Esophagus squamous epithelium (tissue), 5 donors: ENCODE measurements at places on chromosomes 5 and 9.

- no peak for DNase-seq
These were observed 1170.0 kb upstream of the CDH9 start for GRCh38 chr5:28208356-28208755.

- no peak for DNase-seq
These were observed 41.7 kb downstream of the SMIM15 start for GRCh38 chr5:61120534-61120933.

GRCh38 chr9:73080110-73080694 lies 71.5 kb upstream of the ANXA1 start:
- no peak for DNase-seq

DNA sequence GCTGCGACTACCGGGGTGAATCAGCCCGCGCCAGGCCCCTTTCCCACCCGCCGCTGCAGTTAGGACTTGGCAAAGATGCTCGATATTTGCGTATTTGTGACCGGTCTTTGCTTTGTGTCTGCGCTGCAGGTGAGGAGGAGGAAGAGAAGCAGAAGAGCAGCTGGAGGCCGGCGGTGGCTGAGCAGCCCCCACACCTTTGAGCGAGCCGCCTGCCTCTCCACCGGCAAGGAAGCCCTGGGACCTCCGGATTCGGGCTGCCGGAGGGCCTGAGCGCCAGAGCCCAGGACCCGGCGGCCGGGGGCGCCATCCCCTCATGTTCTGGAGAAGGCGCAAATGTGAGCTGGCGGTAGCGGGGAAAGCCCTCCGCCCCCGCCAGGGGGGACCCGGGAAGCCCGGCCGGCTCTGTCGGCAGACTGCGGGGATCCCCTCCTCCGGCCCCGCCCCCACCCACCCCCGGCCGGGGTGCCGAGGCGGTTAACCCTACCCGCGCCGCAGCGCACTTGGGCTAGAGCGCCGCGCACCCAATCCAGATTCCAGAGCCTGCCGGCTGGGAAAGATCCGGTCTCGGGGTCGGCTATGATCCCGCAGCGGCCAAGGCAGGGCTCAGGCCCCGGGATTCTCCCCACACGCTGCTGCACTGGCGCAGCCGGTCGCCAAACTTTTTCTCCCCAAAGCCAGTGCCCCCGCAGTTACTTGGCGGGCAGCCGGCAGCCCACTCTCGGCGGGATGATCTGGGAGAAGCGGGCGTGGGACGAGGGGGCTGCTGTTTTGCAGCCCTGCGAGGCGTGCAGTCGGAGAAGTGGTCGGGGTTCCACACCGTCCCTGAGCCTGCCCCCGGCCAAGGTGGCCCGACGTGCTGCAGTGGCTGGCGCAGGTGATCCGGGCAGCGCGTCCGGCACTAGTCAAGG lies 800 bp upstream of the KCNN2 start:
- no peak for DNase-seq

DNA sequence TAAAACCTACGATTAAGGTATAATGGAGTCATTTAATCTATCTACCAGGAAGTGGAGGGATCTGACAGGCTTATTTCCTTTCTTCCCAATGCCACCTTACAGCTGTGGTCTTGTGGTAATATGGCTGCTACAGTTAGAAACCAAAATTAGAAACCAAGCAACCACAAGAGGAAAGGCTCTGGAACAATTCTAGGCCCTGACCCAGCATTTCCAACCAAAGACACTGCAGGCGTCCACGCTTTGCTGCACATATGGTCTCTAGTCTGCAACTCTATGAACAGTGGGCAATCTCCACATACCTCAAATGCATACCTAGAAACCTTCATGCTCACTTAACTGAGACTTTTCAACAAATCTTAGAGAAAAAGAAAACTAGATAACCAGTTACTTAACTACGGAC lies 339.1 kb downstream of the NFIB start:
- no peak for DNase-seq

GRCh38 chr9:115437418-115437817 lies 319.5 kb upstream of the TNC start:
- DNase-seq: no peak

DNA sequence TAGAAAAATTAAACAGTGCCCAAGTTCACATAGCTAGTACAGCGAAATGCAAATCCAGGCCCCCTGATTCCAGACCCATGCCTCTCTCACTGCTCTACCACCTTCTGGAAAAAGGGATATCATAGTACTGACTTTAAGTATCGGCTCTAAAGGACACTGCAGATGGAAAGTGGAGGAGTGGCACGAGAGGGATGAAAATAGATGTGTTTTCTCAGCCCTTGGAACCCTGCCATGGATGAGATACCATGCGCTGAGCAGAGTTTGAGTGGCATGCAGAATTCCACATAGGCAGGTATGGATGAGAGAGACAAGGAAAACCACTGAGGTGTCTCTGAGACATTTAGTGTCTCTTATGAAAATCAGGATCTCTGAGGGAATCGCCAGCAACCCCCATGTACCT lies 18.8 kb downstream of the CKMT2 start:
- DNase-seq: no peak

- DNase-seq: no peak
These were observed 211.6 kb upstream of the PANK3 start for GRCh38 chr5:168790671-168791250.

- DNase-seq: no peak
These were observed 69.3 kb downstream of the SGCD start for GRCh38 chr5:156396063-156396829.

DNA sequence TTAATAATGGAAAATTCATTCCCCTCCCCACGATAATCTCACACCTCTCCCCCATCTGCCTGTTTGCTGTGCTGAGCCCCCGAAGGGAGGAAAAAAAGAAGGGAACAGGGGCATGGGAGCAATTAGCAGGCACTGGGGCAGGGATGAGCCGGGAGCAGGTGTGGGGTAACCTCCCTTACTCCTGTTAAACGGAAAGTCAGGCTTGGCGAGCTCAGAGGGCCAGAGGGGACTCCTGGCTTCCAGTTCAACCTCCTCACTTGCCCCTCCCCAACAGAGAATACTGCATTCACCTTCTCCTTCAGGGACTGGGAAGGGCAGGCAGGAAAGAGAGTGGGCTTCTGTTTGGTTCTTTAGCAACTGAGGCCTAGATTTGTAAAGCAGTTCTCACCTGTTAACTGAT lies 1.6 kb downstream of the AFAP1L1 start:
- no peak for DNase-seq

- DNase-seq: no peak
These were observed 174.6 kb upstream of the IL12B start for GRCh38 chr5:159504857-159505304.

DNA sequence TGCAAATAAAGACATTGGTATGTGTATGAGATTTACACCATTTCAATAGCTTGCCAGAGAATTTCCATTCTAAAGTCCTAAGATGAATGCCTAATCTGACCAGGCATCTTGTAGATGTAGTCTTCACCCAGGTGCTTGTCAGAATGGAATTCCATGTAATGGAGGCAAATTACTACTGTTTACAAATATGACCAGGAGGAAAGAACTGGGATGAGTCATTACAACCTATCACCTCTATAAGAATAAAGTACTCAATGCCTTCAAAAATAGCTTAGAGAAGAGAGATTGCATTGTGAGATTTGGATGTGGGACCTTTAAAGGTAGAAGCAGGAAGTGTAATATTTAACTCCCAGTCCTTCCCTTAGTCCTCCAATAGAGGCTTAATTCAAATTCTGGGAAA lies 507.0 kb upstream of the PTGER4 start:
- no peak for DNase-seq

- no peak for DNase-seq
These were observed 114.0 kb downstream of the DRD1 start for GRCh38 chr5:175329976-175330375.

- DNase-seq: no peak
These were observed 8.8 kb downstream of the SPRY4 start for GRCh38 chr5:142316051-142316450.

DNA sequence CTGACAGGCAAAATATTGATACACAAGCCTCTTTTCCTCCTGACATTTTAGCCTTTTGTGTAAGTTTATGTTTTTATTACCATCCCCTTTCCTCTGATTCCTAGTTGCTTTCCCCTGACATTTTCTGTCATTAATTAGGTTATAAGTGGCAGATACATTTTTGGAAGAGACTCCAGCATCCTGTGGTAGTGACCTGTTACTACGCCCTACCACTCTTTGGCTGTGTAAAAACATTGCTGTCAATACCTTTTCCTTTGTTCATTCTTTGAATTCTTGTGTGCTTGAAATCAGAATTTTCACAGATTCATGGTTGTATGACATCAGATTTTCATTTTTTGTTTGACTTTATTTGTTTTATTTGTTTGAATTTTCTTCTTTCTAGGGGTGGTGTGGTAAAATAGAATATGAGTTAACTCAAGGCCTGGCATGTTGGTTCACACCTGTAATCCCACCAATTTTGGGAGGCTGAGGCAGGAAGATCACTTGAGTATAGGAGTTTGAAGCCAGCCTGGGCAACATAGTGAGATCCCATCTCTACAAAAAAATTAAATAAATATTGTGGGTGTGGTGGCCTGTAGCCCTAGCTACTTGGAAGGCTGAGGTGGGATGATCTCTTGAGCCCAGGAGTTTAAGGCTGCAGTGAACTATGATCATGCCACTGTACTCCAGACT lies 43.4 kb downstream of the UBE2R2 start:
- no peak for DNase-seq

DNA sequence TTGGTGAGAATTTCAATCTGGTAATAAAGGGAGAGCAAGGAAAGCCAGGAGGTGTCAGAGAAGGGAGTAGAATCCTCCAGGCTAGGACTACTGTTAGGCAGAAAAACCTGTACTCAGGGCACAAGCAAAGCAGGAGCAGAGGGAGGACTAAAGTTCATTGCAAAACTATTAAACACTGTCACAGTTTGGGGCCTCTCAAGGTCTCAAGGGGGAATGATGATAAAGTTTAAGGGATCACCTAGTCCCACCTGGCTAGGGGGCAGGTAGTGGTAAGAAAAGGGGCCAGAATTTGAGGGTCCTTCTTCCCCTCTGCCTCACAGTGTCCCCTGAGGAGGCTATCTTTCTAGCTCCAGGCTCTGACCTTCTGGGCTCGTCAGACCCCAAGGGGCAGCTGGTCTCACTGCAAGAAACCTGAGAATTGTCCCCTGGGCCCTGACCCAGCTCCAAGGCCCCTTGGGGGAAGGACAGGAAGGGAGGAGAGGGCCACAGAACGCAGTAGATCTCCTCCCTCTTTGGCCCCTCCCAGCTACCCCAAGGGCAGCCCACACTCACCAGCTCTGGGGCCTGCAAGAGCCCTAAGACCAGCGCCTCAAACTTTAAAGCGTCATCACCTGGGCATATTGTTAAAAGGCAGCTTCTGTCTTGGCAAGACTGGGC lies 974 bp downstream of the CCDC69 start:
- DNase-seq: no peak

DNA sequence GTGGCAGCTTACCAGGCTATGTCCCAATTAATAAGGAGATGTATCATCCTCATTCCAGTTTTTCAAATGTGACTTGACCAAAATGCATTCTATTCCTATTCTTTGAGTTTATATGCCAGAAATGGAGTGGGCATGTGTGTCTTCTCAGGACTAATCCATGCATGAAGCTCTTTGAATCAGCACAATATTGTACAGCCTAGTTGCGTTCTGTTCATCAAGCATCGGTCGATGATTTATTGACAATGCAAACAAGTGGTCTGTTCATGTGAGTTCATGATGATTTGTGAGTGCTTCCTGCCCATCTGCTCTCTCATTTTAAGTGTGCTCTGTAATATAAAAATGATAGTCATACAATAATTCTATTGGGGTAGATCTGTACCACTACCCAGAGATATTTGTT lies 48.3 kb downstream of the PALM2AKAP2 start:
- no peak for DNase-seq

DNA sequence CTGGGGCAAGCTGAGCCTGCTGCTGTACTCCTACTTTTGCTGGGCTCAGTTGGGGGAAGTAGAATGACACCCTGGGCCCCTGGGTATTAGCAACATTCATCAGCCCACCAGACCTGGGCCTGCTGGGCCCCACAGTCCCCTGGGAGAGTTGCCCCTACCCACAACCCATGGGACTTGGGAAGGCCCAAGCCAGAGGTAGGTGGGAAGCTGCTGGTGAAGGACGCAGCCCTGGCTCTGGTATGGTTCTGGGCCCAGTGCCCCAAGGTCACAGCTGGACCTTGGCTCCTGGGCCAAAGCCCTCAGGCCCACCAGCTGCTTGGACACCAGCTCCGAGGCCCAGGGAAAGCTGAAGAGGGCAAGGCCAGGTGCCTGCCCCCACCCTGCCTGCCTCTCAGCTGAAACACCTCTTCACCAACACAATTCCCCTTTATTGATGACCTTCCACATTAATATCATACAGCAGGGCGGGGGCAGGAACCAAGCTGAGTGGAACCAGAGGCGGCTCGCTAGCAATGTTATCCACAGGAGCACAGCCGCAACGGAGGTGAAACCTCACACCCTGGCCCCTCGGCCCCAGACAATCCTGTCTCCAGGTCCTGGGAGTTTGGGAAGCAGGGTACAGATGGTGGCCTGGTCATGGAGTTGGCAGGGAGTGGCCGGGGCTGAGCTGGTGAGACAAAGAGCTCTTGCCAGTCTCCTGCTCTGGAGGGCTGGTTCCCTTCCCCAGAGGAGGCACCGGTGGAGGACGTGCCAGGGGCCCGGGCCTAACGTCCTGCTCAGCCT lies 13.7 kb downstream of the DOLPP1 start:
- no peak for DNase-seq

GRCh38 chr9:85487872-85488271 lies 253.9 kb downstream of the AGTPBP1 start:
- no peak for DNase-seq

- DNase-seq: no peak
These were observed 11.1 kb upstream of the HTR4 start for GRCh38 chr5:148665431-148665830.

GRCh38 chr9:134663753-134664415 lies 22.3 kb downstream of the COL5A1 start:
- DNase-seq: no peak

DNA sequence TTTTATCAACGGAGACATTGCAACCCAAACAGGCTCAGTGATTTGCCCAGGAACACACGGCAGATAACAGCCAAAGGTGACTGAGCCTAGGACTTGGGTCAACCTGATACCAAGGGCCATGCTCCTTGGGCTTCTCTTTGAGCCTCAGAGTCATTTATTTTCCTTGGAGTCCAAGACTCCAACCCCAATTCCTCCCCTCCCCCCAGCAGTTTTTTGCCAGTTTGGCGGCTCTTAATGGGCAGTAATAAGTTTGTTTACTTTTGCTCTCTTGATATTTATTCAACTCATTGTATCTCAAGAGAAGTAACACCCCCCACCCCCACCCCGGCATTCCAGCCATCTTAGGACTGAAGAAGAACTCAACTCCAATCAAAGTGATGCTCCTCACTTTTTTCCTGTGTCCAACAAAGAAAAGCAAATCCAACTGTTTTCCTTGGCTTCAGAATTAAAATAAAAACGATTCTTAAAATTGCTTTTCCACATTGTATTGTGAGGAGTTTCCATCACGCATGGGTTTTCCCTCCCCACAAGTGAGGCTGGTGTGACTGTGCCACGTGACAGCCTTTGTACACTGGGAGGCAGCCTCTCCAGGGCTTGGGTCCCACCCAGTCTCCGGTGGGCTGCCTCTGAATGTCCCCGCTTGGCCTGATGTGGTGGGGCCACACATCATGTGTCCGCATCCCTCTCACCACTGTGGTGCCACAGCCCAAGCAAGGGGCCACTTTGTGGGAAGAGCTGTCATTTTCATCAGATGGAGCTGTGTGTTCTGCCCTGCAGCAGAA lies 9.1 kb downstream of the ANGPTL2 start:
- DNase-seq: no peak

GRCh38 chr5:141465351-141465750 lies 10.4 kb upstream of the PCDHGC3 start:
- no peak for DNase-seq

GRCh38 chr9:33698267-33698666 lies 97.1 kb upstream of the PRSS3 start:
- no peak for DNase-seq

GRCh38 chr9:107422189-107423185 lies 67.1 kb downstream of the KLF4 start:
- DNase-seq: no peak

- no peak for DNase-seq
These were observed 452.9 kb downstream of the CSNK1G3 start for GRCh38 chr5:123964884-123965283.
